ENCODE measurements at places on chromosomes 16 and 17. TPM values are rescaled to one million over a fixed set of nuclear protein-coding genes. Genes with fewer than 3 reads are reported as not detected.

Gene FBXO39
- 2.0 TPM for total RNA-seq

Gene TERB1
- total RNA-seq = not detected

Gene TMEM238L
- total RNA-seq = not detected

Gene RNF43
- total RNA-seq = not detected

Gene PERCC1
- not detected for total RNA-seq

Gene KRT28
- total RNA-seq = not detected

Gene G6PC1
- not detected for total RNA-seq

Gene HIC1
- 69.2 TPM for total RNA-seq

Gene CFAP97D1
- total RNA-seq = not detected

Gene ITGAX
- 27.0 TPM for total RNA-seq

Gene NCBP3
- 28.2 TPM for total RNA-seq

Gene SUPT6H
- 81.2 TPM for total RNA-seq

Gene GSG1L
- 1.6 TPM for total RNA-seq

Gene ACE
- 6.6 TPM for total RNA-seq

- DNase-seq = no peak
These were observed 379.8 kb downstream of the UTP18 start for GRCh38 chr17:51640108-51640622.

DNA sequence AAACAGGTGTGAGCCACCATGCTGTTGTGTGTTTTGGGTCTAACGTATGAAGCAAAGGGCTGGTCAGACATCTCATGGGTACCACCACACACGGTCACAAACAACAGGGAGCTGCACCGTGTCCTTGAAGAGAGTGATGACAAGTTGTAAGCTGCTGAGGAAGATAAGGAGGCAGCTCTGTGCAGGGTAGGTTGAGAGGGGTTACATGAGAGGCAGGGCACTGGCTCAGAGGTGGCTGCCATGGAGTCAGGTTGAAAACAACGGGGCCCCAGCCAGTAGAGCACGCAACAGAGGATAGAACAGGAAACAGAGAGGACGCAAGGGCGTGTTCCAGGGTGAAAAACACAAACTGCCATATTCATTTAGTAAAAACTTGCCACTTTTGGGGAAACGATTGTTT is 52.2 kb downstream of the TRARG1 start:
- DNase-seq = no peak

DNA sequence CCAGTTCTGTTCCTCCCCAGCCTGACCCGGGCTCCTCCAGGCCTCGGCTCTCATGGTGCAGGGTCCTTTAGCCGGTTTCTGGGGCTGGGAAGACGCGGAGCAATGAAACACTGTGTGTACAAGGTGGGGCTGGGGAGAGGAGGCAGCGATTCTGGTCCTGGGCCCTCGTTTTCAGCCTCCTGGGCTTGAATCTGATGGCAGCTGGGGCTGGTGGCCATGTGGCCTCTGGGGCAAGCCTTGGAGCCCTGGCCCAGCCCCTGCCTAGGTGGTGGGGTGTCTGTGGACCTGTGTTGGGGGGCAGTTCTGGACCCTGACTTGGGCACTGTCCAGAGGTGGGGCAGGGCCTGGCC is 4.1 kb downstream of the FOXJ1 start:
- no peak for DNase-seq

DNA sequence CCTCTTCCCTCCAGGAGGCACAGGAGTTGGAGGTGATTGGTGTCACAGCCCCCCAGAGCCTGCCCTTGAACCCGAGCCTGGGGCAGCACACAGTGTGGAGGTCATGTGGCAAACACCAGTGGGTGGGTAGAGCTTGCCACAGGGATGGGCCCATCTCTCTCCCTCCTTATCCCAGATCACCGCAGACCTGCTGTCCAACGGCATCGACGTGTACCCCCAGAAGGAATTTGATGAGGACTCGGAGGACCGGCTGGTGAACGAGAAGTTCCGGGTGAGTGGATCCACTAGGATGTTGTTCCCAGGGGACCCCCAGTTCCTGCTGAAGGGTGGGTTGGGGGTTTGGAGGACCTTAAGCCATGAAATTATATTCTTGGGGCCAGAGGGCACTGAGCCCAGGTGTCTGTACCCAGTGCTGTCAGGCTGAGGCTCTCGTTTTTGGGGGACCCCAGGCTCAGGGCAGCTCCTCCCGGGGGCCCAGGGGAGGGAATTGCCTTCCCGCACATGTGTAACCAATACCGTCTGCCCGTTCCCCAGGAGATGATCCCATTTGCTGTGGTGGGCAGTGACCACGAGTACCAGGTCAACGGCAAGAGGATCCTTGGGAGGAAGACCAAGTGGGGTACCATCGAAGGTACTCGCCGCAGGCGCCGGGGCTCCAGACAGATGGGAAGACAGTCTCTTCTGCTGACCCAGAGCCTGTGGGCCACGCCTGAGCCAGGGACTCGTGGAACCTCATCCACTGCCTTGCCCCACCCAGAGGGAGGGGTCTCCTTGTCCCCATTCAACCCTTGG is 351.9 kb downstream of the SEC14L1 start:
- DNase-seq = peak; percentile 72

GRCh38 chr17:61323909-61324868 is 75.5 kb upstream of the TBX2 start:
- no peak for DNase-seq

DNA sequence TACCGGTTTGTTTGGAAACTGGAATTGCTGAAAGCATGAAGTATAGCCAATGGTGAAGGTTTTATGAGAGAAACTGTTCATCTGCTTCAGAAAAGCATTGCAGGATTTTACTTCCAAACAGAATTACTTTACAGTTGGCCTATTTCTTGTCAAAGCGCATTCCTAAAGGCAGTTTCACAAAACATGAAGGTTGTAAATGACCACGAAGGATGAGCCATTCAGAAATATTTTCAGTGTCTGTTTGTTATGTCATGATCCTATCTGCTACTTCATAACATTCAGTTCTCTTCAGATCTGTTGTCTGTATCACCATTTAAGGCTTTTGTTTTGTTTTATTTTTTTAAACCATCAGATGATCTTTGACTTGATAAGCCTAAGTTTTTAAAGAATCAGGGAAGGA is 45.7 kb downstream of the AATF start:
- no peak for DNase-seq

DNA sequence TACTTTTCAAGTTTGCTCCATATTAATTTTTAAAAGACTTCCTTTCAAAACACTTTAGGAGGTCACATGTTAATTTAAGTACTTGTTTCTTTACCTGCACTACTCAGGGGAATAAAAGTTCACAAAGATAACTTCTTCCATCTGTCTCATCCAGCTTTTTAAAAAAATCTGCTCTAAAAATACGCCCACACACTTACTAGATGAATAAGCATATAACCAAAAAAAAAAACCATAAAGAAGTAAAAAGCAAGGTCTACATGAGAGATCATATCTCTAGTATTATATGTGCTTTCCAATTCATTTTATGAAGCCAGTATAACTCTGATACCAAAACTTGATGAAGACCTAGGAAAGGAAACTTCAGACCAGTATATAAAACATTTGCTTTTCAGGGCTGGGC is 17.2 kb downstream of the SKAP1 start:
- DNase-seq = no peak

- peak; percentile 40 for DNase-seq
These were observed 347.1 kb downstream of the SEC14L1 start for GRCh38 chr17:77487677-77488530.

GRCh38 chr16:69243479-69243878 is 56.5 kb downstream of the SNTB2 start:
- no peak for DNase-seq

GRCh38 chr16:57026778-57027062 is 37.4 kb downstream of the NLRC5 start:
- DNase-seq = peak; percentile 54

GRCh38 chr17:59108400-59109102 is 1.9 kb upstream of the TRIM37 start:
- DNase-seq = no peak

DNA sequence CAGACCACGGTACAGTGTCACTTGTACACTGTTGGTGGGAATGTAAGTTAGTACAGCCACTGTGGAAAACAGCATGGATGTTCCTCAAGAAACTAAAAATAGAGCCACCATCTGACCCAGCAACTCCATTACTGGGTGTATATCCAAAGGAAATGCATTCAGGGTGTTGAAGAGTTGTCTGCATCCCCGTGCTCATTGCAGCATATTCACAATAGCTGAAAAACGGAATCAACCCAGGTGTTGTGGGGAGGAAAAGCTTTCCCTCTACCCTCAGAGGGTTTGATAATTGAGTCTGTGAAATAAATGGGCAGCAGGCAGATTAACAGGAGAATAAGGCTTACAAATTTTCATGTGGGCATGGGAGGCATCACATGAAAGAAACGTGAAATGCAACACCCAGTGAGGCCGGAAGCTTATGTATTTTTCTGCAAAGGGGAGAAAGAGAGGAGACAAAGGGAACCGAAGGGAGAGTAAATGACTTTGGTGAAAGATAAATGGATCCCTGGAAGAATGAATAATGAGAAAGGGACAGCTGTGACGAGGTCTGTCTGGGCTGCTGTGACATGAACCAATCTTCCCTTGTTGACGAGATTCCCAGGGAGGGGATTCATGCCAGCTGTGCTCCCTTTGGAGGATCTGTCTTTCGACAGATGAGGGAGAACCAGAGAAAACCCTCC is 106.2 kb downstream of the KCNJ12 start:
- no peak for DNase-seq

DNA sequence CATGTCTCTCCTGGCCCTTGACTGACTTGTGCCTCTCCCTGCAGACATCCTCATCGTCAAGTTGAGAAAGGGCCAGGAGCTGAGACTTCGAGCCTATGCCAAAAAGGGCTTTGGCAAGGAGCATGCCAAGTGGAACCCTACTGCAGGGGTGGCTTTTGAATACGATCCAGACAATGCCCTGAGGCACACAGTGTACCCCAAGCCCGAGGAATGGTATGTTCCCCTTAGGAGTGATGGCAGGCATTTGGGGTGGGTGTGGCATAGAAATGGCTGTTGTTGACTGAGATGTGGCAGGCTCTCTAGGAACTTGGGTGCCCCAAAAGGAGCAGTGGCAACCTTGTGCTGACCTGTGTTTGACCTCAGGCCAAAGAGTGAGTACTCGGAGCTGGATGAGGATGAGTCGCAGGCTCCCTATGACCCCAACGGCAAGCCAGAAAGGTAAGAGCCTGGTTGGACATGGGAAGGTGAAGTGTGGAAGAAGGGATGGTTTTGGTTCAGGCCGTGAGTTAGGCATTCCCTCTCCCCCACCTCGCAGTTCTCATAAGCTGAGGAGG is 7.5 kb downstream of the POLR2C start:
- DNase-seq = peak; percentile 25

DNA sequence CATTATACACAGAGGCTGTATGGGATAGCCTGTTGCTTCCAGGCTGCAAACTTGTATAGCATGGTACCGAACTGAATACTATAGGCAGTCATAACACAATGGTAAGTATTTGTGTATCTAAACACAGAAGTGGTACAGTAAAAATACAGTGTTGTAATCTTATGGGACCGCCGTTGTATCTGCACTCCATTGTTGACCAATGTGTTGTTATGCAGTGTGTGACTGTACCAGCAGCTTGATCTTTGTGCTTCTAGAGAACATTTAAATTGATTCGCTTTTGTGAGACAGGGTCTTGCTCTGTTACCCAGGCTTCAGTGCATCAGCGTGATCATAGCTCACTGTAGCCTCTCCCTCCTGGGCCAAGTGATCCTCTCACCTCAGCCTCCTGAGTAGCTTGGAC is 31.5 kb downstream of the WWOX start:
- DNase-seq = no peak

GRCh38 chr16:72073560-72074230 is 10.7 kb downstream of the HPR start:
- DNase-seq = no peak

- DNase-seq = no peak
These were observed 18.8 kb downstream of the SIAH1 start for GRCh38 chr16:48366165-48367093.

DNA sequence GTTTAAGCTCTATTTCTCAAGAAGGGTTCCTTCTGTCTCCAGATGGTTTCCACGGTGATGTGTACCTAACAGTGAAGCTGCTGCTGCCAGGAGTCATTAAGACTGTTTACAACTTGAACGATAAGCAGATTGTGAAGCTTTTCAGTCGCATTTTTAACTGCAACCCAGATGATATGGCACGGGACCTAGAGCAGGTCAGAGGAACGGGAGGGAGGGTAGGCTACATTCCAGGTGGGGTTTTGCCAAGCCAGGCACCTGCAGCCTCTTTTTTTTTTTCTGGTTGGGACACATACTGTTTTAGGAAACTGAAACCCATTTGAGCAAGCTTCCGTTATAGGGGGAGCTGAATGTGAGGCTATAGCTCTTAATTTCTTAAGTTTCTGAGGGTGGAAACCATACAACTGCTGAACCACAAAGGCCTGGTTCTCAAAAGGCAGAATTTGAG is 10.6 kb downstream of the LIG3 start:
- no peak for DNase-seq

DNA sequence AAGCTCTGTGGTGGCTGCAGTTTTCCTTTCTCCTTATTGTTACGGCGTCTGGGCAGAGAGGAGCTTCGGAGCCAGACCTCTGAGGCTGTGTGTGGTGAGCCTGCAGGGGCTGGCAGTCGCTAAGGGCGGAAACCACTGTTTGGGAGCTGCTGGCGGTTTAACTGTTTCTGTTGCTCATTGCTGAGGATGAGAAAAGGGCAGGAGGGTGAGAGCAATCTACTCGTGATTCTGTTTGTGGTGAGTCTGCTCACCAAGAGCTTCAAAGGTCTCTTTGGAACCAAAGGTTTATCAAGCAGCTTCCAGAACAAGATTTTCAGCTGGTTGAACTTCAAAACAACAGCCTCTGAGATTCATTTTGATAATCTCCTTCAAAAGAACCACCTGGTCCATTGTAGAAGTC is 143.9 kb downstream of the ANKFN1 start:
- DNase-seq = no peak

DNA sequence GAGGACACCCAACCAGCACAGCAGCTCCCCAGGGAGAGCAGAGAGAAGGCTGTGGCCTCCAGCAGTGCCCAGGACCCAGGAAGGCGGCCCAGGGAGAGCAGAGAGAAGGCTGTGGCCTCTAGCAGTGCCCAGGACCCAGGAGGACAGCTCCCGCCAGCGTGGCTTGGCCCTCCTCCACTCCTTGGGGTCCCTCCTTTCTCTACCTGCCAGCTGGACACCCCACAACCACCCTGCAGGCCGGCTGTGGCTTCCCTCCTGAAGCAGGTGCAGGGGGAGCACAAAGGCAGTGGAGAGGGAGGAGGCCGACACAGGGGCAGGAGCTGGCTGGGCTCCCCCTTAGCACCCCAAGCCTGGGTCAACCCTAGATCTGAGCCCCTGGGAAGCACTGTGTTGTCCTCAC is 54.1 kb upstream of the FASN start:
- no peak for DNase-seq

GRCh38 chr16:23950898-23951297 is 115.1 kb downstream of the PRKCB start:
- no peak for DNase-seq

DNA sequence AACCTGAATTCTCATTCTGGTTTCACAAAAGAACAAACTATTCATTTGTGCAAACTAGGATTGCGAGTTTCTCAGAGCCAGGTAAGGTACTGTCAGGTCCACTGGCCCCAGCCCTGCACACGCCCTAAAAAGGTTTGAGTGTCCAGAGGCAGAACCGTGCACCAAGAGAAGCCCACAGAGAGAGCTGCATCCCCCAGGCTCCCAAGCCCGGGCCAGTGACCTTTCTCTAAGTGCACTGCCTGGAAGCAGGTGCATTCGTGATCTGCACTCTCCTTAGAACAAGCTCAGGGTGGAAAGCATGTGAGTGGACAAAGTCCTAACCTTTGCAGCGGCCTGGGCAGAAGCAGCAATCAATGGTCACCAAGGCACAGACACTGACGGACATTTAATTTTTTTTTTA is 26.8 kb downstream of the MEAK7 start:
- no peak for DNase-seq

- no peak for DNase-seq
These were observed 114.9 kb upstream of the RCVRN start for GRCh38 chr17:10019941-10020451.

- DNase-seq = no peak
These were observed 38.8 kb downstream of the IST1 start for GRCh38 chr16:71933913-71934695.

Data from aorta (tissue), 5 donors.